SJSA1 (cell line): ENCODE measurements at places on chromosomes 6 and 20.

- no peaks in the 10 kb centered on the region for H3K27me3 ChIP-seq
- H3K4me3 ChIP-seq: no peak overlapping the region
- no peaks in the 10 kb centered on the region for H3K36me3 ChIP-seq
- no peak for DNase-seq
- H3K4me1 ChIP-seq: no peaks in the 10 kb centered on the region
Measured at GRCh38 chr6:146050168-146050567, 21.3 kb downstream of the GRM1 start.

GRCh38 chr6:169240125-169240524 is 13.5 kb downstream of the THBS2 start:
- no peaks in the 10 kb centered on the region for H3K4me1 ChIP-seq
- no peak for DNase-seq
- no peaks in the 10 kb centered on the region for H3K36me3 ChIP-seq
- no peaks in the 10 kb centered on the region for H3K27me3 ChIP-seq
- H3K4me3 ChIP-seq: no peak overlapping the region

DNA sequence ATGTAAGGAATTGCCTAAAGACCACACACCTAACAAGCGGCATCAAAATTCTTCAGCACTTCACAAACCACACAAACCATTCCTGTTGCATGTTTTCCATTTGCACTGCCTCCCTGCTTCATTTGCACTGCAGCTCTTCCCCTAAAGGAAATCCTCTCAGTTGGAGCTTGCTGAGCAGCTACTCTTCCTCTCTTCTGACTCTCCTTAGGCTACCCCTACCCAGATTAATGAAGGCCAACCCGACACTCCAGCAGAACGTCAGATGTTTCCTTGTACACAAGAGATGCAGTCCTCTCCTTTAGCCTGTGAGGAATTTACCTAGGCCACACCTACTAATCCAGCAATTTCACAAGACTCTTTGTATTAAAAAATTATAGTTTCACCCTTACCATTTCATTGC is 8.1 kb downstream of the BEND6 start:
- no peak overlapping the region for H3K4me3 ChIP-seq
- DNase-seq: no peak
- H3K36me3 ChIP-seq: no peaks in the 10 kb centered on the region
- no peaks in the 10 kb centered on the region for H3K27me3 ChIP-seq

- H3K27me3 ChIP-seq: no peaks in the 10 kb centered on the region
- no peak for DNase-seq
- peaks cover 17% of the 10 kb centered on the region for H3K4me1 ChIP-seq
- H3K36me3 ChIP-seq: no peaks in the 10 kb centered on the region
- no peak within 1 kb of the TSS for H3K27ac ChIP-seq
Measured at GRCh38 chr20:45100563-45101245, at the start of gene KCNS1. KCNS1 (minus strand) TSS chr20:45101127; CDS start chr20:45099236, 1,891 bp downstream.
